SJSA1 (cell line): ENCODE measurements at places on chromosomes 5 and 9. TPM values are rescaled to one million over a fixed set of nuclear protein-coding genes. Genes with fewer than 3 reads are reported as not detected.

FOXD4L5 gene
- total RNA-seq: not detected in 2 replicates

GRCh38 chr9:78144663-78145377 lies 91.1 kb upstream of the CEP78 start:
- no peaks in the 10 kb centered on the region for H3K36me3 ChIP-seq
- H3K27ac ChIP-seq: no peak overlapping the region
- no peak overlapping the region for H3K4me3 ChIP-seq
- H3K27me3 ChIP-seq: no peaks in the 10 kb centered on the region

DNA sequence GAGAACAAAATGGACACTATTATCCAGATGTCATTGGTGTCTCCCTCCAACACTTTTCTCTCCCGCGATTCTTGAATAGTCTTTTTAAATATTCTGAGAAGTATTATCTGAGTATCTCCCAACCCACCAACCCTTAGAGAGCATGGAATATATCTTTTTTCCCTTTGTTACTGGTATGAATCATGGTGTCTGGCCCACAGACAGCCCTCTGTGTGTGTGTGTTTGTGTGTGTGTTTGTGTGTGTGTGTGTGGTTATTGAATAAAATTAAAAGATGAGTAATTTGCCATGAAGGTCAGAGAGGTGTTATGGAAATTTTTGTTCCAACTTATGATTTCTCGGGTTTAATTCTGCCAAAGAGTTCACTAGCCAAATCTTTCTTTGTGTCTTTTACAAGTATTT lies 47.7 kb downstream of the CAMK4 start:
- 0 out of 2 replicates have a peak, but pooled peaks cover 3% of the 10 kb centered on the region for H3K27me3 ChIP-seq
- DNase-seq: no peak
- H3K4me1 ChIP-seq: no peaks in the 10 kb centered on the region
- H3K27ac ChIP-seq: no peak overlapping the region

ZNF346 gene
- 25.2 and 64.9 TPM in 2 replicates for total RNA-seq

CEL gene
- total RNA-seq: 0.61 TPM in 1 of 2 replicates, not detected in the other

GRCh38 chr5:162227075-162227474 lies 159.5 kb downstream of the GABRG2 start:
- no peak overlapping the region for H3K4me3 ChIP-seq
- DNase-seq: no peak
- H3K36me3 ChIP-seq: no peaks in the 10 kb centered on the region
- no peaks in the 10 kb centered on the region for H3K27me3 ChIP-seq
- H3K4me1 ChIP-seq: no peaks in the 10 kb centered on the region

GRCh38 chr5:55480781-55481180 lies 54.0 kb downstream of the PLPP1 start:
- no peak overlapping the region for H3K4me3 ChIP-seq
- H3K4me1 ChIP-seq: peaks cover 10% of the 10 kb centered on the region
- no peaks in the 10 kb centered on the region for H3K36me3 ChIP-seq
- no peak for DNase-seq
- H3K27me3 ChIP-seq: no peaks in the 10 kb centered on the region

DNA sequence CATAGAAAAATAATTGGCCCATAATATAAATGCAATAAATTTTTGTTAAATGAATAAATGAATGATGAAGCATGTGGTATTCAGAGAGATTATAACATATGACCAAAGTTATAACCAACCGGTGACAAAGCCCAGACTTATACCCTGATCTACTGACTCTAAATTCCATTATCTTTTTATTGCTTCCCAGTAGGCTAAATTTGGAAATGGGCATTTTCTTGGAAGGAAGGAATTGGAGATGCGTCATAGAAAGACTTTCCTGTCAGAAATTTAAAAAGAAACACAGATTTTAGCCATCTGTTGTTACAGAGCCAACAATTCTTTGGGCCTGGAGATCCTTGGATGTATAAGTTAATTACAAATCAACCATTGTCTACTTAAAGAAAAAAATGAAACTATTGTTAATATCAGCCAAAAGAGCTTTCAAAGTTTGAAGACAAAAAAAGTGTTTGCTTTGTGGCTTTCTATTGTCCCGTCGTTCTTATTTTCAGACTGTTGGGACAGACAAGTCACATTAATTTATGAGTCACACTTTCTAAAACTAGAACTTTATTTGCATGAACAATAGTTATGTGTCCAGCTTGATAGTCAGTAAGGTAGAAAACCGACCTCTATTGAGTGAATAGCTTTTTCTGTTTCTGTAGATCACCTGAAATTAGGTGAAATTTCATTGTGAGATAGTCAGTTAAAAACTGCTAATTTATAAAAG lies 428.7 kb downstream of the GABRG2 start:
- H3K27me3 ChIP-seq: no peaks in the 10 kb centered on the region
- H3K4me1 ChIP-seq: no peaks in the 10 kb centered on the region
- no peak for DNase-seq

GRCh38 chr5:103475629-103476240 lies 86.9 kb downstream of the NUDT12 start:
- H3K4me1 ChIP-seq: no peaks in the 10 kb centered on the region
- DNase-seq: peak; percentile 57
- no peaks in the 10 kb centered on the region for H3K36me3 ChIP-seq

GRCh38 chr5:173785400-173785799 lies 102.7 kb upstream of the CPEB4 start:
- H3K4me3 ChIP-seq: no peak overlapping the region
- H3K27ac ChIP-seq: no peak overlapping the region
- DNase-seq: no peak

DNA sequence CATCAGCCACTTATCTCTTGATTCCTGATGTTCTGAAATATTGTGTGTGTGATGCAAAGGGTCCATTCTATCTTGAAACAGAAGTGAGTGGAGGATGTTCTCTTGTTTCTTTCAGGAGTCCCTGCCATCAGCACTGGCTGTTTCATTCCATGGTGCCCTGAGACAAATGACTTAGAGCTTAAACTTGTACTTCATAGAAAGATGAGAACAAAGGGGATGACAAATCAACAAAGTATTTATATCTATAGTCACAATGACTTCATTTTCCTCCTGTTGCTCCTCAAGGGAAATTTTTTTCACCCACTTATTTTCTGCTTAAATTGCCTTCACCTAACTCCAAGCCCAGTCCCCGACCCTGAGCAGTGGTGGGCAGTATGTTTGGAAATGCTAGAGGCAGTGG lies 171.6 kb downstream of the TARS1 start:
- H3K4me3 ChIP-seq: no peak overlapping the region
- H3K36me3 ChIP-seq: no peaks in the 10 kb centered on the region
- peak overlapping the region; percentile 50 for H3K27ac ChIP-seq
- peaks cover 9% of the 10 kb centered on the region for H3K4me1 ChIP-seq
- DNase-seq: no peak
- H3K27me3 ChIP-seq: no peaks in the 10 kb centered on the region

- no peaks in the 10 kb centered on the region for H3K4me1 ChIP-seq
- H3K4me3 ChIP-seq: no peak overlapping the region
- no peak for DNase-seq
- H3K36me3 ChIP-seq: no peaks in the 10 kb centered on the region
Observed at GRCh38 chr5:11292648-11293356, 531.8 kb upstream of the DAP start.

DNA sequence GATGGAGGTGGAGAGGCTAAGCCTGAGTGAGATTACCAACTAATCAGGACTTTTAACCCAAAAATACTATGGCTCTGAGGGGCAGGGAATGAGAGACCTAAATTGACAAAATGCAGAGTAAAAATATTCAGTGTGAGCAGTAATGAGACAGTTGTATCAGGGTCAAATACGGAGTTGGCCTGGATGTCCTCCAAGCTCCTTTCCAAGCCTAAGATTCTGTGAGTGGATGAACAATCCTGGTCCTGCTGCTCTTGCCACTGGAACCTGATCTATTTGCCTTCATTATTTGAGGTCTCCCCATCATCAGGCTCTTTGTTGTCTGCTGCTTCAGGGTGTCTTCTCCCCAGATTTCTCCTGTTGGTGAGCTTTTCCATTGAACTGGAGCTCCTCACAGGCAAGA lies 1.1 kb downstream of the PDCD1LG2 start:
- peak overlapping the region; percentile 99 for H3K27ac ChIP-seq
- peak overlapping the region; percentile 35 for H3K4me3 ChIP-seq
- peaks cover 5% of the 10 kb centered on the region; the same call in 1 of the 2 replicates for H3K36me3 ChIP-seq

FGF18 gene
- 0.21 TPM in 1 of 2 replicates, not detected in the other for total RNA-seq

DNA sequence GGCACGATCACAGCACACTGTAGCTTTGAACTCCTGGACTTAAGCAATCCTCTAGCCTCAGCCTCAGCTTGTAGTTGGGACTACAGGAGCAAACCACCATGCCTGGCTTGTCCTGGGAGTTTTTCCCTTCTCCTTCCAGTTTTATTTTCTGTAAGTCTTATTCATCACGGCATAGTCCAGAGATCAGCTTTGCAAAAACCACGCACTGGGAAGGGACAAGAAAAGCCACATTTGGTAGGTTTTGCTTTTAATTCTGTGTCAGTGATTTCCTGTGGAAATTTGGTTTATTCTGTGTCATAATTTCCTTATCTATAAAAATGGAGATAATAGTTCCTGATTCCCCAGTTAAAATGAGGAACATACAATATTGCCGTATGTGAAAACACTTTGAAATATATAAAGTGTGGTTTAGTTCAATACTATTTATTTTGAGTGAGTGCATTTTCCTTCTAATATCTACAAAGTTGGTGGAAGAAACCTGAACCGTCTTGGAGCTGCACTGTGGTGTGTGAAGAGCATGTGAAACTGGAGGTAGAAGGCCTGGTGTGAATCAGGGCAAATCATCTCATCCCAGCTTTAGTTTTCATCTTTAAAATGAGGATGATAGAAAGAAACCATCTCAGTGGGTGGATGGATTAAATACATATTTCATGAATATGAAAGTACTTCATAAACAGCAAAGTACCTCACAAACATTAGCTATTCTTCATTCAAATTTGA lies 92.8 kb upstream of the ELL2 start:
- no peaks in the 10 kb centered on the region for H3K27me3 ChIP-seq
- H3K4me3 ChIP-seq: no peak overlapping the region
- no peak overlapping the region for H3K27ac ChIP-seq
- no peak for DNase-seq

DNA sequence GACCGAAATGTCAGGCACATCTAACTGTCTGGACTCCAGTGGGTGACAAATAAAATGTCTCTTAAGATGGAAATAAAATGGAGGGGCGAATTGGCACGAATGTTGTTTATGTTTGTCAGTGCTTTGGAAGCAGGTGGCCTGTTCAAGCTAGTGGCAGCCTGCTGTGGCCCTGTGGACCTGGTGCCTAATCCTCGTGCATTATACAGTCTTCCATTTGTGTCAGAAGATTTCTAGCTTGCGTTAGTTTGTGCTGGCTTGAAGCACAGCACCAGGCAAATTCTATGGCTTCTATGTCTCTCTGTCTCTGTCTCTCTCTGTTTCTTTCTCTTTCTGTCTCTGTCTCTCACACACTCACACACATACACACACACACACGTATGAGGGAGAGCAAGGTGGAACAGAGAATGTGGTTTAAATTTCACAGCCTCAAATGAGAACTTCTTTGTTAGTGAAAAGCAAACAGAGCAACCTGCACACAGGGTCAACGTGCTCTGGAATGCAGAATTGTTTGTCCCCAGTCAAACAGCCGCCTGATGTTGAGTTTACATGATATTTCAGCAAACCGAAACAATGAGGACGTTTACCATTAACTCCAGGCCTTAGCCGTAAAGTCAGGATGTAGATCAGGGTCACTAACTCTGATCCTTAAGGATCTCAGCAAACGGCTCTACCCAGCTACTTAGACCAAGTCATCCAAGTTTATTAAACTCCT lies 39.0 kb upstream of the CD180 start:
- no peaks in the 10 kb centered on the region for H3K36me3 ChIP-seq
- H3K27ac ChIP-seq: peak overlapping the region; percentile 83
- H3K27me3 ChIP-seq: no peaks in the 10 kb centered on the region
- peaks cover 77% of the 10 kb centered on the region for H3K4me1 ChIP-seq
- no peak overlapping the region for H3K4me3 ChIP-seq

DNA sequence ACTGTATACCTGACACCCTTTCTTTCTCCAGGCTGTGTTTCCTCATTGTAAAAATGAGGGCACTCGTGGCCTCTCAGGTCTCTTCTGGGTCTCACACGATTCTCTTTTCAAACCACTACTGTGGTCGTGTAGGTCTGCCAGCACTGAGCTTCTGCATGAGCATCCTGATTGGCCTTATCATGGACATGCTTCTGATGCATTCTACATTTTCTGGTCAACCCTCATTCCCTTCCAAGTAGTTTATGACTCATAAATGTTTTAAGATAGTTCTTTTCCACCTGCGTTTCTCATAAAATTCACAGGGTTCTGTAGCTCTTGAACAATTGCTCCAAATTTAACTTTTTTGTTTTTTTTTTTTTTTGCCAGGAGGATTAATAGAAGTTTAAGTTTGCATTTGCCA lies 294.8 kb downstream of the KCTD16 start:
- no peak for DNase-seq
- H3K27ac ChIP-seq: no peak overlapping the region
- no peaks in the 10 kb centered on the region for H3K36me3 ChIP-seq
- 0 out of 2 replicates have a peak, but pooled peaks cover 3% of the 10 kb centered on the region for H3K27me3 ChIP-seq

GRCh38 chr5:167797933-167798332 lies 493.5 kb upstream of the WWC1 start:
- no peaks in the 10 kb centered on the region for H3K27me3 ChIP-seq
- no peak for DNase-seq
- H3K36me3 ChIP-seq: no peaks in the 10 kb centered on the region; the same call in 1 of the 2 replicates
- no peak overlapping the region for H3K4me3 ChIP-seq
- peaks cover 41% of the 10 kb centered on the region for H3K4me1 ChIP-seq
